ENCODE measurements at places on chromosomes 11 and 22.

GRCh38 chr11:2887515-2888195 is 2.1 kb upstream of the CDKN1C start:
- DNase-seq, result no peak

- DNase-seq, result no peak
Observed at GRCh38 chr11:33325451-33325850, 68.3 kb downstream of the HIPK3 start.

GRCh38 chr22:31192513-31192912 is 19.6 kb upstream of the LIMK2 start:
- peak; percentile 58 for DNase-seq

- peak; percentile 52 for DNase-seq
Observed at GRCh38 chr11:10541561-10541930, 559 bp upstream of the RNF141 start.

DNA sequence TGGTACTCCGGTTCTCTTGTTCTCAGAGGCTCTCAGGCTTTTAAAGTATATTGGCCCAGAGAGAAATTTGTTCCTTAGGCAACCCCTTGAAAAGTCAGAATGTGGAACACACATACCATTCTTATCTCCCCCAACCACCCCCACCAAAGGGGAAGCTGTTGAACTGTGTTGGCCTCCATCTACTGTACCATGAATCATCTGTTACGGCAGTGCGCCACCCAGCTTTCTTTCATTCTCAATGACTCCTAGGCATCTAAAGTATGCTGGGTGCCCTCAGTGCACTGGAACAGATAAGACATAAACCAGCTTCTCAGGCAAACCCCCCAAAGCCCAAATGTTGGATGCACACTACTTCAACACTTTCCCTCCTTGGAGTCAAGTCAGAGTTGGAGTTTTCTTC is 696.2 kb upstream of the TENM4 start:
- DNase-seq, result no peak

- DNase-seq, result no peak
Observed at GRCh38 chr22:46676881-46677280, 56.7 kb downstream of the GRAMD4 start.

DNA sequence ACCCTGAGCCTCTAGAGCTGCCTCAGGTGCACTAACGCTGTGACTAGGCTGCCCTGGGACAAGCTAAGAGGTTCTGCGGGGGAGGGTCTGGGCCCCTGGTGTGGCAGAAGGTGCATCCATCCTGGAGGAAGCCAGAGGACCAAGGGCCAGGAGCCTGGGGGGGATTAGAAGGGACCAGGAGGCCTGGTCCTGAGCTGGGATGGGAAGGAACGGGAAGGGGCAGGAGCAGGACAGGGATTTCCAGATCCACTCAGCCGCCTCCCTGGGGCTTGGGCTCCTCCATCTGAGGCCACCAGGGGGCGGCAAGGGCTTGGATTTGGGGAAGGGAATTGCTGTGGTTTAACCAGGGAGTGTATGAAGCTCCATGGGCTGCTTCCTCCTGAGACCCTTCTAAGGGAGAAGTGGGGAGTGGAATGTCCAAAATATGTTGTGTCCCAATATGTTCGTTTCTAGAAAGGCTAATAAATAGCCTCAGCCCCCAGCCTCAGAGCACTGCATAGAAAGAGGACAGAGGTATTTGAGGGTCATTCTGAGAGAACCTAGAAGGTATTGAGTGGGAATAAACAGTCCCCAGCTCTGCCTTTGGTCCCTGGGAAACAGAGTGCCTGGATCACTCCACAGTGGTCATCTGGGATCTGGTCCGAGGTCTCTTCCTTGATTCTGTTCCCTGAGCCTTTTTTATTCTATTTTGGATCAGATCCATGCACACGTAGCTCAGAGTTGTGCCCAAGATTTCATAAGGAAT is 17.4 kb upstream of the PRAME start:
- no peak for DNase-seq

GRCh38 chr11:106668147-106668546 is 350.1 kb downstream of the GUCY1A2 start:
- no peak for DNase-seq

- DNase-seq, result no peak
Observed at GRCh38 chr11:2436013-2436520, 8.2 kb downstream of the TRPM5 start.

- no peak for DNase-seq
Observed at GRCh38 chr11:120712014-120712413, 200.5 kb downstream of the GRIK4 start.

- no peak for DNase-seq
Observed at GRCh38 chr11:70071996-70072395, 6.1 kb upstream of the ANO1 start.

- DNase-seq, result no peak
Observed at GRCh38 chr11:110187731-110188130, 94.5 kb downstream of the ZC3H12C start.

GRCh38 chr11:63917692-63918506 is 935 bp upstream of the RCOR2 start:
- DNase-seq, result peak; percentile 80

- no peak for DNase-seq
Observed at GRCh38 chr22:48222742-48223487, 1460.5 kb downstream of the TBC1D22A start.

- no peak for DNase-seq
Observed at GRCh38 chr22:19779685-19780268, 19.2 kb downstream of the TBX1 start.

DNA sequence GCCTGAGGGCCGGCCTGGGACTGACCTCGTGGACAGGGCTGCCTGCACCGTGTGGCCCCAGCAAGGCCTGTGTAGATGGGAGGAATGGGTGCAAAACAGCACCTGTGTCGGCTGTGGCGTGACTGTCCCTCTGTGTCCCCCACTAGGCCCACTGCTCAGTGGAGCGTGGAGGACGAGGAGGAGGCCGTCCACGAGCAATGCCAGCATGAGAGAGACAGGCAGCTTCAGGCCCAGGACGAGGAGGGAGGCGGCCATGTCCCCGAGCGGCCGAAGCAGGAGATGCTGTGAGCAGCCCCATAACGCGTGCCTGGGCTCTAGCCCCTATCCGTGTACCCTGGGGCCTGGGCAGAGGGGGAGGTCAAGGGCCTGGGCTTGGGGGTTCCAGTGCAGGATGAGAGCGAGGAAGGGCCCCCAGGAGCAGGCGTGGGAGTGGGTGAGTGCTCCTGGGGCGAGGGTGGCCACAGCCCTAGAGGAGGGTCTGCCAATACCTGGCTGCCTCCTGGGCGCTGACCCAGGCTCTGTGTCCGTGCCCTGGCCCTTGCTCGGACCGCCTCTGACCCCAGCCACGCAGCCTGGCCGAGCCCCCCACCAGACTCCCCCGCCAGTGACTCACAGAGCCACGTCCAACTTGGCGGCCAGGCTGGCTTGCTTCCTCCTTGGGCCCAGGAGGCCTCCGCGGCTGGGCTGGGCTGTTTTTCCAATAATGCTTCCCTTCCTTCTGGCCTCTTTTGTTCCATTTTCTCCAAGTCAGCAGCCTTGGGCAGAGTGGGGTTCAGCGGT is 11.6 kb downstream of the PRR33 start:
- DNase-seq, result no peak

GRCh38 chr11:11290354-11290753 is 62.7 kb downstream of the CSNK2A3 start:
- DNase-seq, result no peak

GRCh38 chr11:36150986-36151385 is 138.2 kb downstream of the COMMD9 start:
- no peak for DNase-seq

GRCh38 chr11:124950601-124951330 is 3.2 kb upstream of the CCDC15 start:
- DNase-seq, result no peak

GRCh38 chr11:12840871-12841660 is 166.8 kb downstream of the TEAD1 start:
- no peak for DNase-seq

GRCh38 chr11:112113539-112114457 is 27.1 kb downstream of the SDHD start:
- DNase-seq, result peak; percentile 44

DNA sequence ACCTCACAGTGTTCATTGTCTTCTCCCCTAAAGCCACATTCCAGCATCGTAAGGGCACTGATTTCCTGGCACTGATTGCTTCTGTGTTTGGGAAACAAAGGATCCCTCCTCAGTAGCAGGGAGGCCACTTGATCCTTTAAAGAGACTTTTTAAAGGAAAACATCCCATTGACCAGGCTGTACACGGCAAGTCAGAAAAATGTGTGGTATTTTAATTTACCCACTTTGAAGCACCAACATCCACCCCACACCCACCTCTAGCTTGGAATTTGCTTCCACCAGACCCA is 364.9 kb downstream of the SHANK2 start:
- DNase-seq, result no peak

DNA sequence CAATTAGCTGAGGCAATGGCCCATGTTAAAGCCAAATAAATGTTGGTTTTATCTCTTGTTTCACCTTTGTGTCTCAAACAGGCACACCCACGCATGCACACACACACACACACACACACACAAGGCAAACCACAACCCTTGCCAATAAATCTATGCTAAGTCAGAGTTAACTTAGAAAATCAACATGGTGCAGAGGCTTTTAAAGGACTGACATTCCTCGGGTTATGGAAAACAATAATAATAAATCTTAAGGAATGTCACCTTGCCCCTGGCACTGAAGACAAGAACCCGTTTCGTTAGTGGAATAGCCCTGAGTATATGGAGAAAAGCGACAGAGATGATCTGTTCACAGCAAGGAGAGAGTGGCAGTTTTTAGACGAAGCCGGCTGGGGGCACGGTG is 326.3 kb downstream of the NTM start:
- DNase-seq, result no peak

GRCh38 chr11:29682856-29683255 is 334.0 kb downstream of the KCNA4 start:
- DNase-seq, result no peak

DNA sequence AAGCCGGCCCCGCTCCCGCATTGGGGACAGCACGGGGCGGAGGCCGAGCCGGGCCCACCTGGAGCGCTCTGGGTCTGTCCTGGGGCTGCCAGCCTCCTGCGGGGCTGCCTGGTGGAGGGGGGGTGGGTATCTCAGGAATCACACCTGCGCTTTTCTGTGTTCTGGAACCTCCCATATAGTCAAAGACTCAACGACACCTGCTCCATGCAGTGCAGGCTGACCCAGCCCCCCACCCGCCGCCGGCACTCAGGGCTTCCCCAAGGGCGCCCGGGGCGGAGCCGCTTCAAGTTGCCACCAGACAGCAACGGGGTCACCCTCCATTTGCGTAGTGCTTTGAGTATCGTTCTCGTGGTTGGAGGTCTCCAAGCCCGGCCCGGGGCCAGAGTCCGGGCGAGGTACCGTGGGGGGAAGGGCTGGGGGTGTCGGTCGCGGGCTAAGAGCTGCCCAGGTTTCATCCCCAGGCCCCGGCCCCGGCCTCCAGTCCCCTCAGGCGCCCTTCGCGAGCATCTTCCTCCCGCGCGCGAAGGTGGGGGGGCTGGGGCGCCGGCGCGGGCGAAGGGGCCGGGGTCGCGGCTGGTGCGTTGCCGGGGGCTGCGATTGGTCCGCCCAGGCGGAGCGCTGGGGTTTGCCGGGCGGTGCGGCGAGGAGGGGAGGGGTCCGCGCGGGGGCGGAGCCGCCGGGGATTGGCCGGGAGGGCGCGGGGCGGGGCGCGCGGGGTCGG is 6.6 kb downstream of the TSPAN4 start:
- DNase-seq, result no peak

- no peak for DNase-seq
Observed at GRCh38 chr11:72072348-72072747, 8.0 kb downstream of the NUMA1 start.

DNA sequence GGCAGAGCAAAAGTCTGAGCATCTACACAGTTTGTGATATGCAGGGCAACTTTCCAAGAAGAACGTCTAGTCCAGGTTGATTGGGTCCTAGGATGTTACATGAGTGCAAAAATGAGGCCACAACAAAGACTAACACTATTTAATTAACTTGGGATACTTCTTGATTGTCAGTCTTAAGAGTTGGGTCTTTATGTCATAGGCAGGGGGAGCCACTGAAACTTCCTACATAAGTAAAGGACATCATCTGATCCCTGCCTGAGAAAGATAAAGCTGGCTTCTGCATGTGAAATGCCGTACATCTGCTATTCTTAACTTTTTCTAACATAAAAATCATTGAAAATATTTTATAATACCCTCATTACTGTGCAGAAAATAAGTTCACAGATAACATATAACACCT is 525.5 kb downstream of the NTM start:
- DNase-seq, result no peak

DNA sequence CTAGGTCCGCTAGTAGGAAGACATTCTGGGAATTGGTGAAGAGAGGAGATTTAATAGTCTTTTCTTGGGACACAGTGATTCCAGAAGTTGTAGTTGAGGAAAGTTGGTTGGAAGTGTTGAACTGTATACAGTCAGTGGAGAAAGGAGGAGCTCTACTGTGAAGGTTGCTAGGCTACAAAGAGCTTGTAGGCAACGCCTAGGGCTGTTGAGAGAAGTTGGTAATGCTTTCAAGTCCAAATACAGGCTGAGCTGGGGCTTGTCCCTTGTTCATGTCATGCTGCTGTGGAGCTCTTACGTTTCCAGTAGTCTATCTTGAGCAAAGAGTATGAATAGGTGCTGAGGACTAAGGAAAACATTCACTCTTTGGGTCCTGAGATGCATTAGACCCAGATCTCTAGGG is 1.1 kb downstream of the TBCEL start:
- peak; percentile 54 for DNase-seq

- no peak for DNase-seq
Observed at GRCh38 chr11:92625894-92626293, 343.6 kb upstream of the MTNR1B start.

DNA sequence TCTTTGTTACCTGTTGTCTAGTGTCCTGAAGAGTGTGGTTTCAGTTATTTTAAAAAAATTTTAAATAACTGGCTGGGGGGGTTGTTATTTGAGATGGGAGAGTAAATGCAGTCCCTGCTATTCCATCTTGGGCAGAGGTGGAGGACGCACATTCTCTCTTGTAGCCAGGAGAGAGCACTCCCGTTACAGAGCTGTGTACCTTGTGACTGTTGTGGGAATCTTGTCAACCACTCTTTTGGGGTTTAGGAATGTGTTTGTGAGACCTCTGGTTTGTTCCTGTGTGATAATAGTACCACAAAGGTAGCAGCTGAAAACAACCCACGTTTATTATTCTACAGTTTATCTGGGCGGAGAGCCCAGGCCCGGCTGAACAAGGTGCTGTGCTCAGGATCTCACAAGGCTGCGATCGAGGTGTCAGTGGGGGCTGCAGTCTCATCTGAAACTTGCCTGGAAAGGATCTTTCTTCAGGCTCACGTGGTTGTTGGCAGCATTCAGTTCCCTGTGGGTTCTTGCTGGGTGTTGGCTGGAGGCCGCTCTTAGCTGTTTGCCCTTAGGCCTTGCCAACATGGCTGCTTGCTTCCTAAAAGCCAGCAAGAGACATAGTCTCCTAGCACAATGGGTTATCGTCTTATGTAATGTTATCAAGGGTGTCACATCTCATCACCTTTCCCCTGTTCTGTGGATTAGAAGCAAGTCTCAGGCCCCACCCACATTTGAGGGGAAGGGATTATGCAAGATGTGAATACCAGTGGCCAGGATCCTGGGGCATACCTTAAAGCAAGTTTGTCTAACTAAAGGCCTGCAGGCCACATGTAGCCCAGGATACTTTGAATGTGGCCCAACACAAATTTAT is 20.6 kb downstream of the IGHMBP2 start:
- no peak for DNase-seq

DNA sequence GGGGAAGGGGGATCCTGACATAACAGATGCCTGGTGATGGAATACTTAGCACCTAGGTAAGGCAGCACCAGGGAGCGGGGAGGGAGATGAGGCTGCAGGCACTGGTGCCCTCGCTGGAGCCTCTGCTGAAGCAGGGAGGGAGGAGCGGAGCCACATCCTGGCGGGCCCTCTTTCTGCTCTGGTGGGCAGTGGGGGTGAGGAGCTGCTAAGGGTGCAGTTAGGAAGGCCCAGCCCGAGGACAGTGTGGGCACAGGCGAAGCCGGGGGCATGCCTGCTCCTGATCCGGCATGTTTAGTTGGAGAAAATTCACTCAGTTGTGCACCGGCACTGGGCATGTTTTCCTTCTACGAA is 83.9 kb downstream of the MED15 start:
- no peak for DNase-seq

Data from DMS79 (cell line).